ENCODE measurements at places on chromosomes 13 and 19. TPM values are rescaled to one million over a fixed set of nuclear protein-coding genes. Genes with fewer than 3 reads are reported as not detected.

Gene FXYD7
- total RNA-seq: 0.77 TPM

Gene LILRA6
- total RNA-seq: 0.26 TPM

Gene CYP4F11
- total RNA-seq: not detected

Gene FGF9
- total RNA-seq: 0.07 TPM

Gene MAMSTR
- 0.76 TPM for total RNA-seq
